Urothelium cell line (cell line): ENCODE measurements at places on chromosomes 4 and X.

DNA sequence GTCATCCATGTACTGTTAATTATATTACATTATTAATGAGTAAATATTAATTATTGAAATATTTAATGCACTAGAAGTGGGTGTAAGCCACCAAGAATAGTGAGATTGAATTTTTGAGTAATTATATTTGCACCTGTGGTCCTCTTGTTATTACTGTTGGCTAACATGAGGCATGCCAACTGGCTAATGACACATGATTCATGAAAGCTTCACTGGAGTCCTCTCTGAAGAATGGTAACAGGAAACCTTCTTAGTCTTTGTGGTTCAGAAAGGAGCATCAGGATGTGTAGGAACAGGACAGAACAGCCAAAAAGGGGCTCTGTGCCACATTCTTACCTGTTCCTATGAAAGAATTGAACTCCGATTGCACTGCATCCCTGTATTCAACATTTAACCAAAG is 65.2 kb downstream of the SLC4A4 start:
- no peak for DNase-seq

- no peak for DNase-seq
Measured at GRCh38 chr4:3871881-3872833, 106.0 kb downstream of the ADRA2C start.

DNA sequence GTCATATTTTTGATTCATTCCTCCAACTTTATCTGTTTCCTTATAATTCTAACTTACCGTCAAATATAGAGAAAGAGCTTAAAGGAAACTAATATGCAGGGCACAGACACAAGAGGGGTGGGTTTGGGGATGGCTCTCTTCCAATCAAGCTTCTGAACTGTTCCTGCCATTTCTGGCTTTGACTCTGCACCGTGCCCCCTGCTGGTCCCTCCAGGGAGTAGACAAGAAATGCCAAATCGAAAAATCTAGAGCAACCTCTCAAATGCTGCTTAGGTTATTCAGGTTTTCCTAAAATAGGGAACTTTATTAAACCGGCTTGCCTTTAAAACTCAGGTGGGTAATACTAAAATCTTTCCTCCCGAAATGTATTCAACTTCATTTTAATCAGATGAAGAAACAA is 39.8 kb upstream of the VCX3A start:
- DNase-seq: no peak

DNA sequence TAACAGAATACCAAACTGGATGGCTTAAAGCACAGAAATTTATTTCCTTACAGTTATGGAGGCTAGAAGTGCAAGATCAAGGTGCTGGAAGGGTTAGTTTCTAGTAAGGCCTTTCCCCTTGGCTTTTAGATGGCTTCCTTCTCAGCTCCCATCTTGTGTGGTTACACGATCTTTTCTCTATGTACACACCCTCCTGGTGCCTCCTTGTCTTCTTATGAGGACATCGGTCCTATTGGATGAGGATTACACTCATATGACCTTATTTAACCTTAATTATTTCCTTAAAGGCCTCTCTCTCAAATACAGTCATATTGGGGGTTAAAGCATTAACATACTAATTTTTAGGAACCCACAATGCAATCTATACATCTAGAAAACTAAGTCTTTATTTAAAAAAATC is 787.9 kb upstream of the GALNTL6 start:
- DNase-seq: no peak

DNA sequence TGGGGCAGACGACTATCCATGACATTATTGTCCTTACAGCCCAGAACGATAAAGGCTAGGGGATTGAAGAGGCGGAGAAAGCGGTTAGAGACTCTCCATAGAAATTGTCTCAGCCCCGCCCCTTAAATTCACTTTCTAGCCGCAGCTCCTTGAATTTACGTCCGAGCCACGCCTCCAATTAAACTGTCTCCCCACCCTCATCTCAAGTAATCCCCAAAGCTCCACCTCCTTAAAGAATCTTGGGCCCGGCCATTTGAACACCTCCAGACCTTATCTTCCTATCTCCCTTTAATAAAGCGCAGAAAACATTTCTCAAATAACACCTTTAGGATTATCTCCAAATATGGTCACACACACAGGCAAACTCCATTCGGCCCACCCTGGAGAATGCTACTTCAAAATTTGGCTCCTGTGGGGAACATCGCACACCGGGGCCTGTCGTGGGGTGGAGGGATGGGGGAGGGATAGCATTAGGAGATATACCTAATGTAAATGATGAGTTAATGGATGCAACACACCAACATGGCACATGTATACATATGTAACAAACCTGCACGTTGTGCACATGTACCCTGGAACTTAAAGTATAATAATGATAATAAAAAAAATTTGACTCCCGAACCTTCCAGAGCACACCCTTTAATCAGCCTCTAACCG is 7.2 kb upstream of the MAGIX start:
- peak; percentile 45 for DNase-seq

DNA sequence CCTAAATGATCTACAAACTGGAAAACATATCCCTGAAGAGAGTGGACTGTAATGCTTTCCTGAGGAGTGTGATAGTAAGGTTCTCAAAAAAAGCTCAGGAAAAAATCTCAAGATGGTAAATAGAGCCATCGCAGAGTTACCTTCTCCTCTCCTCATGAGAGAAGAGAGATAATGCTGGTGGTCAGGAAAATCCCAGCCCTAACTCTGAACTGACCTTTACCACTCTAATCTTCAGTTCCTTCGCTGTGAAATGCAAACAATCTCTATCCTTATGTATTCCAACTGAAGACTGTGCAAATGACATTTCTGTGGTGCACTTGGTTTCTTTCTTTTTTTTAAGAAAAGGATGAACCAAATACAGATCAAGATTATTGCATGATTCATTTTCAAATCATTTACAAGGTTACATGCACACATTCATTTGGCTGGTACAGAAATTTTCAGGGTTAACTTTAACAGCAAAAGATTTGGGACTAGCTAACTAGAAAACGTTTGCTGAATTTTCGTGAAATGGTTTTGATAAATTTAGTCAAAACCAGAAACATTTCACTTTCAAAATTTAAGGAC is 8.3 kb downstream of the PPM1K start:
- no peak for DNase-seq

DNA sequence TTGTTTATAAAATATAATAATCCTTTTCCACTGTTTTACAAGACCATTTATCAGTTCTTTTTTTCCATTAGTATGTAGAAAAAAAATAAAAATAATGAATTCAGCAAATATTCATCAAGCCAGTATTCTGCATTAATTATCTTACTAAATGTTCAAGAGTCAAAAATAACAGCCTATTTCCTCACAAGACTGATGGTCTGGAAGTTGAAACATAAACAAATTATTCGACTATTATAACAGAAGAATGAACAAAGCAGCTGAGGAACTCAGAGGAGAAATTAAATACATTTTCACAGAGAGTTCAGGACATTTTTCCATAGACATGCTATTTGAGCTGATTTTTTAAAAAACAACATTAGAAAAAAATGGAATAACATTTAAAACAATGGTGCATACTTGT is 2594.8 kb downstream of the ARAP2 start:
- no peak for DNase-seq

- DNase-seq: no peak
Measured at GRCh38 chr4:40144716-40145115, 52.1 kb upstream of the RHOH start.

GRCh38 chrX:39677585-39677977 is 420.2 kb downstream of the BCOR start:
- no peak for DNase-seq

GRCh38 chr4:100493756-100494155 is 24.1 kb downstream of the EMCN start:
- DNase-seq: no peak

DNA sequence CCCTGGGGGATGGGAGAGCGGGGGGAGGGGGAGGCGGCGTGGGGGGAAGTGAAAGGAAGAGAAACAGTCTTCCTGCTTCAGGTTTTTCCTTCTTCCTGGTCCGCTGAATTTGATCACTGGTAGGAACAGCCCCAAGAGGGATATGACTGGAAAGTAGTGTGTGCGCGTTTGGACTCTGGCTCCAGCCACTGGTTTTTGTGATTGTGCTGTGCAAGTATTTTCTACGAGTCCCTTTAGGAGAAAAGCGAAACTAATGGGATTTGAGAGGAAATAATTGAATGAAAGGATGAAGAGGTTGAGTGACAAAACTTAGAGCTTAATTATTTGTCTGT is 836 bp downstream of the PRRG1 start:
- DNase-seq: peak; percentile 2

DNA sequence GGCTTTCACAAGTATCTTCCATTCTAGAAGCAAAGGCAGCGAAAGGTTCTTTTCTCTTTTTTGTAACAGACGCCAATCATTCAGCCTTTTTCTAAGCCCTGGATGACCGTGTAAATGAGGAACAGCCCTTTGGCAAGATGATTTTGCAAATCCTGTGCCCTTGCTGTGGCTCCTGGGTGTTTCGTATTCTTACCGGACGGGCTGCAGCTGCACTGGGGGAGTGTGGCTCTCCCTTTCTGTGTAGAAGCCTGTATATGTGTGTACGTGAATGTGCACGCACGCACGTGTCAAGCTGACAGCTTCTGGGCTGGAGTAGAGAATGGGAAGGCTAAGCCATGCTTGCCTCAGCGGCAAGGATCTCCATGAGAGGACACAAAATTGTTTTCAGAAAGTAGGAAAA is 8.2 kb downstream of the GRPEL1 start:
- DNase-seq: no peak

GRCh38 chrX:1239681-1240142 is 27.3 kb upstream of the CRLF2 start:
- no peak for DNase-seq

DNA sequence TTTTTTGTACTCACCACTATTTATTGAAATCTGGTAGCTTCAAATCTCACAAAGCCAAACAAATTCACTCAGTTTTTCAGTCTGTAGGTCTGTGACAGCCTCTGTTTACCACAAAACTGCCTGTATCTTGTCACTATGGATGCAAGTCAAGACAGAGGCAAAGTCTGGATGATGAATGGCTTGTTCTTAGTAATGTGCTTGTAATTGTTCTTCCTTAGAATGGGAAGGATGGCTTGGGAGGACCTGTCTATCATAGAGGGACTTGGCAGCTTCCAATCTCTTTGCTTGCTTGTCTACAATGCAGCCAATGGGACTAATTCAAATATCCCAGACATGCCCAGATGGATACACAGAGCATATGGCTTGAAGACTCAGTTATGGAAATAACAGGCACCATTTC is 141.2 kb upstream of the SCML1 start:
- no peak for DNase-seq

- DNase-seq: no peak
Measured at GRCh38 chr4:120939693-120940092, 17.2 kb upstream of the PRDM5 start.

DNA sequence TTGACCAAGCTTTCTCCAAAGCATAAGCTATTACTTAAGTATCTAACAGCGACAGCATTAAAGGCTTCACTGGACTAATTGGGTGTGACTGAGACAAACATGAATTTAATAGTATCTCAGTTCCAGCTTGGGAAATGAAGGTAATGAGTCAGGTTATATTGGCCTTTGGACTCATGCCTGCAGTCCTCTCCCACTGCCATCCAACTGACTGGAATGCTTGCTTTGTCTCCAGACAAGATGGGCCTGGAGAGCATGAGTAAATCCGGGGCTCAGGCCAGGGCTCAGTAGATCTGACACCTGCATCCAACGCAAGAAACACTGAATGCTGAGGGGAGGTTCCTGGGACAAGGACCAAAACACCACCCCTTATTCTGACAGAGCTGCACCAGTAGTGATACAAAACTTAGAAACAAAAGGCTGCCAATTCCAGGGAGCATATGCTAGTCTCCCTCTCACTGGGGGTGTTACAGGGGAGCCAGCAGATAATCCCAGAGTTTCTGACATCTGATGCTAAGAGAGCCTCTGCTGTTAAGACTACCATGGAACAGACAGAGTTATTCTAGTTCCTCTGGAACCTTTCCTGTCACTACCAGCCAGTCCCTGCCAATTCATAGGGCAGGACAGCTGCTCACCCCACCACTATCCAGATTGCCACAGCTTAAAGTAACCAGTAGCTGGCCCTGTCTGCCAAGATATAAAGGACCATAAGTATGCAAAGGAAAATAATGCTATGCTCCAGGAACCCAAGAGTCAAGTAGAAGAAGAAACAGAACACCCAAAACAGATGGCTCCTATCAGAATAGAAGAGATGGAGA is 293.8 kb downstream of the IQCM start:
- DNase-seq: no peak

DNA sequence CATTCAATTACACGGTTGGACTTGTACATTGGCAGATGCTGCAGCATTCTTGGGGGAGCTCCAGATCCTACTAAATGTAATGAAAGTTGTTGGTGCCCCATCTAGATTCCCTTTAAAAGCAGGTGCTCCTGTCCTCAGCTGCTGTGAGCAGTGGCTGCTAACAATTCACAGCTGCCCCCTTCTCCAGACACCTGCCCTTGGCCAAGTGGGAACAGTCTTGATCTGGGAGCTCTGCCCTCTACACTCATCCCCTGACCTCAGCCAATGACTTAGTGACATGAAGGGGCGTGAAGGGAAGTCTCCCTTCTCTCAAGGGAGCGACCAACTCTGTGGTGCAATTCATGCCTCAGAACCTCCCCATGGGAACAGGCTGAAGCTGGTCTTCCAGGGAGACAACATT is 125.7 kb downstream of the EIF4E start:
- no peak for DNase-seq

- peak; percentile 10 for DNase-seq
Measured at GRCh38 chrX:101357166-101357795, 8.7 kb upstream of the TIMM8A start.

GRCh38 chrX:17563076-17563475 is 174.2 kb upstream of the SCML1 start:
- no peak for DNase-seq

DNA sequence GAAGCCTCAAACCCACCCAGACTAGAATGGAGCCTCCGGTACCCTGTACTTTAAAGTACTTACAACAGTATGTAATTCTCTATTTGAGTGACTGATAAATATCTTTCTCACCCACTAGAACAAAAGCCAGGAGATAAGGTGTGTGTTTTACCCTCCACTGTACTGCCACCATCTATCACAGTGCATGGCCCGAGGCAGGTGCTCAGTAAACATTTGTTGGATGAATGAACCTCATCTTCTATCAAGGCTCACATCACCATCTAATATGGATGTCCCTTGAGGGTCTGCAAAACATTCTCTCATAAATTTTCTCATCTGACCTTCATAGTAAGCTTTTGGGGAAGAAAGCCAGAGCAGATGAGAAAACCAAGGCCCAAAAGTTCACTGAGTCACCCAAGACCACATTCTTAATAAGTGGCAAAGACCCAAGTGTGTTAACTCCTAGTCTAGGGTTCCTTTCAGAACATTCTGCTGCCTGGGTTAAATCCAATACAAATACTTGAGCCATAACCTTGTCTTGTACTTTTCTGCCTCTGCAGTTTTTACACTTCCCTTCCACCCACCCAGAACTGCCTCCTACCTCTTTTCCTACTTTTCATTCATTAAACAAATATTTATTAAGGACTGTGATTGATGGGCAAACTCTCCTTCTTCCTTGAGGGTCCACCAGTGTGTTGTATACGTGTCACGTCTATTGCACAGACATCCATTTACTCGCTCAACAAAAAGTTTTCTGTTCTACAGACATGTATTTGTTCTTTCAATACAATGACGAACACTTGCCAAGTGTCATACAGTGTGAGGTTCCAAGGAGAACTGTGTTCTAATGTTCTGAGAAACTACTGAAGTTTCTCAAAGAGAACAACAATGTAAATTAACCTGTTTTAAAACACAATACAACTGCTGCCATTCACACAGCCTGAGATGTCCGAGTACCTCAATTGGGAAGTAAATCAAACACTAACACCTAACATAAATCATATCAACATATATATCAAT is 35.7 kb downstream of the APBB2 start:
- DNase-seq: peak; percentile 40
